ENCODE measurements at places on chromosomes 2 and 18.
A peak's percentile ranks its signal among the peaks of the same experiment; 100 is the strongest.

DNA sequence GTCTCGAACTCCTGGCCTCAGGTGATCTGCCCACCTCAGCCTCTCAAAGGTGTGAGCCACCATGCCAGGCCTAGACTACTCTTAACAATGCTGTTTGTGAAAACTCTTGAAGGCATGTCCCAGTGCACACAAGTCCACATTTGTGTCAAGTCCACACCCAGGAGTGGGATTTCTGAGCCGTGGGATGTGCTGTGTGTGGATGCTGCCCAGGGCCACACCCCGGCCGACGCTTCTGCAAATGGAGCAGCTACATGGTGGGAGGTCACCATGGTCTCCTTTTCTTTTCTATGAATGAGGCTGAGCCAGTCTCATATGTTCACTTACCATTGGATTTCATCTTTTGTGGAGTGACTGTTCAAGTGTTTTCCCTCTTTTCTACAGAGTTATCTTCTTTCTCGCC is 15.8 kb downstream of the SNED1 start:
- H3K4me3 ChIP-seq: no peak overlapping the region
- H3K4me1 ChIP-seq: peaks cover 16% of the 10 kb centered on the region
- no peaks in the 10 kb centered on the region for H3K27me3 ChIP-seq
- H3K36me3 ChIP-seq: no peaks in the 10 kb centered on the region
- H3K27ac ChIP-seq: no peak overlapping the region

DNA sequence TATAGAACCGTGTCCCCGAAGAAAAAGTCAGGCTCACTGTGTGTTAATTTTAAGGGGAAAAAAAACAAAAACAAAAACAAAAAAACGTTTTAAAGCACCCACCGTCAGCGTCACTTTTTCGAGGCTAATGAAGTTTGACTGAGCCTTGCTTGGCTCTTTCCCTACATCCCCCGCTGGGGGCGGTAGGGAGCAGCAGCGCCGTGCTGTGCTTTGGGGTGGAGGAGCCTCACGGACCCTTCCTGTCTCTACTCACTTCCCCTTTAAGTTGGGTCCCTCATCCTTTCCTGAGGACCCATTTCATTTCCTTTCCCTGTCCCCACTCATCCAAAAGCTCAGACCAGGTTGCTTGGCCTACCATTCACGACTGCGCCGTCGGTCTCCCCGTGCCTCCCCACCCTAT is 82.8 kb upstream of the RPL31 start:
- no peaks in the 10 kb centered on the region for H3K36me3 ChIP-seq
- no peaks in the 10 kb centered on the region for H3K4me1 ChIP-seq
- H3K4me3 ChIP-seq: no peak overlapping the region
- H3K27me3 ChIP-seq: no peaks in the 10 kb centered on the region
- H3K27ac ChIP-seq: no peak overlapping the region

GRCh38 chr2:202545931-202546330 is 88.8 kb upstream of the FAM117B start:
- no peak overlapping the region for H3K27ac ChIP-seq
- H3K27me3 ChIP-seq: no peaks in the 10 kb centered on the region
- H3K36me3 ChIP-seq: no peaks in the 10 kb centered on the region
- no peak for DNase-seq

DNA sequence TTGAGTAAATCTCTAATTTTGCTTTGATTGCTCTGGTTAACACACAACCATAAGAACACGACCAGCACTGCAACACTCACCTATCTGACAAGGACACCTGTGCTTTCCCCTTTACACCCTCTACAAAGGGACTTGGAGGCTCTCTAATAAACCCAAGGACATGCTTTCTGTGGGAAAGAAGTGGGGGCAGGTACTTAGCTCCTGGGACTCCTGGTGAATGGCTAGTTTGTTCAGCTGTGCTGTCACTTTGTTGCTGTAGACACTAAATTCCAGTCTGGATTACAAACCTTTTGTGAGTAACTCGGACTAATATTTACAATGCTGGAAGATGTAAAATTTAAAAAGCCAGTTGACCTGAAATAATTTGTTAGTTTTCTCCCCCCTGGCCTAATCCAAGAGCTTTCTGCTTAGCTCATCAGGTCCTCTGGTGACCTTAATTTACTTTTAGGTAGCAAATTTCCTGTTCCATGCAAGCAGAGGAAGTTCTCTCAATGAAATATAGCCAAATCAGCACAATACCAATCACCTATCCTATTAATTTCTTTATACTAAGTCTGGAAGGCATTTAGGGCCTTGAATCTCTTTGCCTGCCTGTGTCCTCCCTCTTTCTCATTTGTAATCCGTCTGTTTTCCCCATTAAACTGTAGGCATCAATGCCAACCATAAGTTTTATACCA is 67.5 kb downstream of the PLCL1 start:
- H3K4me3 ChIP-seq: no peak overlapping the region
- no peak for DNase-seq
- no peaks in the 10 kb centered on the region for H3K36me3 ChIP-seq
- H3K27ac ChIP-seq: no peak overlapping the region
- no peaks in the 10 kb centered on the region for H3K27me3 ChIP-seq
- peaks cover 3% of the 10 kb centered on the region for H3K4me1 ChIP-seq

- H3K4me3 ChIP-seq: no peak overlapping the region
- DNase-seq: no peak
- H3K27ac ChIP-seq: no peak overlapping the region
- H3K4me1 ChIP-seq: no peaks in the 10 kb centered on the region
Measured at GRCh38 chr2:38648107-38648761, 17.7 kb upstream of the GALM start.

- H3K36me3 ChIP-seq: no peaks in the 10 kb centered on the region
- no peak overlapping the region for H3K27ac ChIP-seq
- H3K4me1 ChIP-seq: no peaks in the 10 kb centered on the region
- no peak overlapping the region for H3K4me3 ChIP-seq
Measured at GRCh38 chr2:180190851-180191250, 183.8 kb upstream of the CWC22 start.

GRCh38 chr2:158619496-158619895 is 162.7 kb downstream of the PKP4 start:
- H3K36me3 ChIP-seq: peaks cover 2% of the 10 kb centered on the region
- DNase-seq: no peak
- H3K27ac ChIP-seq: 0 out of 2 replicates have a peak overlapping the region, but pooled peaks have one; percentile 36
- H3K27me3 ChIP-seq: no peaks in the 10 kb centered on the region
- no peak overlapping the region for H3K4me3 ChIP-seq
- H3K4me1 ChIP-seq: no peaks in the 10 kb centered on the region

GRCh38 chr2:8502316-8502715 is 179.5 kb upstream of the ID2 start:
- no peaks in the 10 kb centered on the region for H3K27me3 ChIP-seq
- H3K4me1 ChIP-seq: no peaks in the 10 kb centered on the region
- no peak for DNase-seq

DNA sequence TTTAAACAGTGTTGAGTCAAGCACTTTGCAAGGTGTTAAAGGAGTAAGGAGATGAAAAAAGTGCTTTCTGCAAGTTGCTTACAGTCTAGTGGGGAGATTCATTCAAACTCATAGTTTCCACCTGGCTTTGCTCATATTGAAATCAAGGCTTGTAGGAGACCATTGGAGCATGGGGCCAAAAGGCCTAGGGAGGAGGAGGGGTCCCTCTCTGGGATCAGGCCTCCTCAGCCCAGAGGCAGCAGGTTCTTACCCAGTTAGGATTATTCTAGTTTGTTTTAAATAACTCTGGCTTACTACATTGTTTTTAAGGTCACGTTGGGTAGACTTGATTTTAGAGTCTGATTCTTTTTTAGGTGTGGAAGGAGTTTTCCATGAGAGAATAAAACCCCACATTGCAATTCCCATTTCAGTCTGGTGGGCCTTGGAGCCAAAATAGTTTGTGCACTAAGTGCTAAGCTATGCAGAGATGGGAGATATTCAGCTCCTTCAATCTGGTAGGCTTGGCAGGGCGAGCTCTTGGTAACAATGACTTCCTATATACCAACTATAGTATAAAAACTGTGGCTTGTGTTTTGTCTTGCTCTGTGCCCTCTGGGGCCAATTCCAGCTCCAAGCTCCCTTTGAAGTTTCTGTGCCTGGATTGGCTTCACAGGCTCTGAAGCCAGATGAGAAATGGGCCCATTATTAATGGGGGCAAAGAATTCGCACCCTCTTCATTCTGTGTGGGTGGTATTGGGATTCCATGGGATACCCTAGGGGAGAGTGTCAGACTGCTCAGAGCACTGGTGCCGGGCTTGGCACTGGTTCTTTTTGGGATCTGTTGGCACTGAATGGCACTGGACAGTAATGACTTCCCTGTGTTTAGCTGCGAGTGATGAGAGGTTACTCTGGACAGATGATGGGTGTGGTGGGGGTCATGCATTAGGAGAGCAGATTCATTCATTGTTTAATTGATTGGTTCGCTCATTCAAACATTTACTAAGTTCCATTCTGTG is 301.1 kb downstream of the MYCN start:
- no peaks in the 10 kb centered on the region for H3K4me1 ChIP-seq
- DNase-seq: no peak
- H3K36me3 ChIP-seq: no peaks in the 10 kb centered on the region

DNA sequence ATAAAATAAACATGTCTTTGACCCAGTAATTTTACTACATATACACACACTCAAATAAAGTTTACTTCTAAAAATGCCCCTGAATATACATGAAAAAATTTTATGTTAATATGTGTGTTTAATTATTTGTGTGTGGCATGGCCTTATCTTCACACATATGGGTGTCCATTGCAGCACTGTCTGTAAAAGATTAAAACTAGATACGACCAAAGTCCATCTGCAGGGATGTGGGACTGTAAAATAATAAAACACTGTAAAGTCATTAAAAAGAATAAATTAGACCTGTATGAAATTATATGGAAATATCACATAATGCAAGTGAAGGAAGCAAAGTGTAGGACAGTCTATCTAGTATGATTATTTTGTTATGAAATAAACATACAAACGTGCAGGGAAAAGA is 337.3 kb downstream of the RND3 start:
- H3K27ac ChIP-seq: no peak overlapping the region
- H3K27me3 ChIP-seq: no peaks in the 10 kb centered on the region
- no peak for DNase-seq
- no peaks in the 10 kb centered on the region for H3K36me3 ChIP-seq
- no peaks in the 10 kb centered on the region for H3K4me1 ChIP-seq

All from H1 (cell line).